ENCODE measurements at places on chromosomes 16 and 17.
A peak's percentile ranks its signal among the peaks of the same experiment; 100 is the strongest.

DNA sequence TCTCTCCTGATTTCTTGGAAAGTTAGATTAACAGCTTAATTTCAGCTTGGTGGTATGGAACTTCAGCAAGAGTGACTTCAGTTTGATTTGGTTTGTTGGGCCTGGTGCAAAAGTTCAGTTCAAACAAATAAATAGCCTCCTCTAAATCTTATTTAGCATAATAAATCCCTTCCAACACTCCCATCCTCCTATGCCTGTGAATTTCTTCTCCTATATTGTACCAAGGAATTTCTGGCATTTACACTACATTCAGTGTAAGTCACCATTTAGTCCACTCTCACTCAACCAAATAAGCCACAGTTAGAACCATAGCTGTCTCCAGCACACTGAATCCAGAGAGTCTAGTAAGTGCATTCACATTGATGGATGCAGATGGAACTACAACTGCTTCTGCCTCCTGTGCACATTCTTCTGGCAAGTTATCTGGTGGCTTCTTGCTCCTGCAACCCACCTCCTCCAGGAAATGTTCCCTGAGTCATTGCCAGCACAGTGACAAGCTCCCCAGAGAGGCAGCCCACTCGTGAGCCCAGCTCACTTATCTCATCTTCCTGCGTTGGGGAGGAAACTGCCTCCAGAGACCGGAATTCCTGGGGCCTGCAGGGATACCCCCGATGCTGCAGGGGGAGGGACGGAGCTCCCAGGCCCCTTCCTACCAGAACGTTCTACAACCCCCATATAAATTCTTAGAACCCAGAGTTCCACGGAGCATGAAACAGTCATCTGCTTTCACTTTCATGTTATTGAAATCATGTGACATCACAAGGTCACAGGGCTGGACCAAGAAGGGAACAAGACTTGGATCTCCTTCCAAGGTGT is 318.3 kb downstream of the PHKB start:
- DNase-seq = no peak
- no peaks in the 10 kb centered on the region for H3K36me3 ChIP-seq
- peaks cover 26% of the 10 kb centered on the region for H3K27me3 ChIP-seq
- no peaks in the 10 kb centered on the region for H3K4me1 ChIP-seq
- H3K27ac ChIP-seq = no peak overlapping the region
- H3K4me3 ChIP-seq = no peak overlapping the region

DNA sequence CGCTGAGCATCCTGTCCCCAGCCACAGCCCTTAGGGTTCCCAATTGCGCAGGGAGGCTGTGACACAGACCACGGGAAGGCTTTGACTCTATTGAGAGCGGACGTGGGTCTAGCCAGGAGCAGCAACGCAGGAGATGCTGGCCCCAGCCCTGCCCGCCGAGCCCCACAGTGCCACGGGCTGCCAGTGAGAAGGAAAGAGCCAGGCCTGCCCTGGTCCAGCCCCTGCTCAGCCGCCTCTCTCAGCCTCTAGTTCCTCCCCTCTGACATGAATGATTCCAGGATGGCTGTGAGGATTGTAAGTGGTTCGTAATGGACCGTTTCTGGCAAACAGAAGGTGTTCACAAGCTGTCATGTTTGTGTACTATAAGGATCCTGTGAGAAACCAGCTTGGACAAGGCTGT is 2.5 kb downstream of the BHLHA9 start:
- no peak for DNase-seq
- H3K4me1 ChIP-seq = peaks cover 14% of the 10 kb centered on the region
- no peaks in the 10 kb centered on the region for H3K27me3 ChIP-seq
- H3K4me3 ChIP-seq = no peak overlapping the region
- no peak overlapping the region for H3K27ac ChIP-seq

DNA sequence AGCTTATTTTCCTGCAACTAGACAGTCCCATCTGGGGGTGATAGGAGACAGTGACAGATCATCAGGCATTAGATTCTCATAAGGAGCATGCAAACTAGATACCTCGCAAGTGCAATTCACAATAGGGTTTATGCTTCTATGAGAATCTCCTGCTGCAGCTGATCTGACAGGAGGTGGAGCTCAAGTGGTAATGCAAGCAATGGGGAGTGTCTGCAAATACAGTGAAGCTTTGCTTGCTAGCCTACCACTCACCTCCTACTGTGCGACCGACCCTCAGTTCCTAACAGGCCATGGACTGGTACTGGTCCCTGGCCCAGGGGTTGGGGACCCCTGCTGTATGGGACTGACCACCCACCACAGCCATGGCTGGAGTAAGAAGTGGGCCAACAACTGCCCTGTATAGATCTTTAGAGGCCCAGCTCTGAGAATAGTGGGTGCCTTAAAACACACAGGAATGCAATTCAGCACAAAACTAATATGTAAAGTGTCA is 26.0 kb upstream of the IRX3 start:
- no peaks in the 10 kb centered on the region for H3K27me3 ChIP-seq
- H3K27ac ChIP-seq = no peak overlapping the region
- no peak overlapping the region for H3K4me3 ChIP-seq
- no peaks in the 10 kb centered on the region for H3K36me3 ChIP-seq
- no peaks in the 10 kb centered on the region for H3K4me1 ChIP-seq

- no peaks in the 10 kb centered on the region for H3K27me3 ChIP-seq
- no peak overlapping the region for H3K4me3 ChIP-seq
- no peak overlapping the region for H3K27ac ChIP-seq
Observed at GRCh38 chr17:55284944-55285339, 20.2 kb downstream of the HLF start.

DNA sequence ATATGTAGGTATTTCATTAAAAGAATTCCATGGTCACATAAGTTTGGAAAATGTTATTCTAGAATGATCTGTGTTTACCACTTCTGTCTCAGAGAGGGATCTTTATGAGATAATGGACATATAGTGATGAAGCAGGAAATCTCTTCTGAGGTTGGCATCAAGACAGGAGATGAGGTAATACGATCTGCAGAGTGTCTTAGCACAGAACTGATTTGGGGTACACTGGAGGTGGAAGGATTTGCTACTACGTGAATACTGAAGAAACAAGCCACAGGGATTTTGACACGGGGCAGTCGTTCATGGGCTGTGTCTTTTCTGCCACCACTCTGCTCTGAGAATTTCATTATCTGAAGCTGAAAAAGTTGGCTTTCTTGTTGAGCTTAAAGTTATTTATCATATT is 5.5 kb downstream of the CBFB start:
- peaks cover 32% of the 10 kb centered on the region for H3K36me3 ChIP-seq
- DNase-seq = no peak
- no peaks in the 10 kb centered on the region for H3K27me3 ChIP-seq

DNA sequence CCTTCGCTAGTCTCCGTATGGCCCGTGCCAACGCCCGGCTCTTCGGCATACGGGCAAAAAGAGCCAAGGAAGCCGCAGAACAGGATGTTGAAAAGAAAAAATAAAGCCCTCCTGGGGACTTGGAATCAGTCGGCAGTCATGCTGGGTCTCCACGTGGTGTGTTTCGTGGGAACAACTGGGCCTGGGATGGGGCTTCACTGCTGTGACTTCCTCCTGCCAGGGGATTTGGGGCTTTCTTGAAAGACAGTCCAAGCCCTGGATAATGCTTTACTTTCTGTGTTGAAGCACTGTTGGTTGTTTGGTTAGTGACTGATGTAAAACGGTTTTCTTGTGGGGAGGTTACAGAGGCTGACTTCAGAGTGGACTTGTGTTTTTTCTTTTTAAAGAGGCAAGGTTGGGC is 2.5 kb downstream of the RPL13 start:
- H3K27me3 ChIP-seq = no peaks in the 10 kb centered on the region
- peak overlapping the region; percentile 1 for H3K4me3 ChIP-seq
- DNase-seq = no peak
- H3K27ac ChIP-seq = peak overlapping the region; percentile 96

DNA sequence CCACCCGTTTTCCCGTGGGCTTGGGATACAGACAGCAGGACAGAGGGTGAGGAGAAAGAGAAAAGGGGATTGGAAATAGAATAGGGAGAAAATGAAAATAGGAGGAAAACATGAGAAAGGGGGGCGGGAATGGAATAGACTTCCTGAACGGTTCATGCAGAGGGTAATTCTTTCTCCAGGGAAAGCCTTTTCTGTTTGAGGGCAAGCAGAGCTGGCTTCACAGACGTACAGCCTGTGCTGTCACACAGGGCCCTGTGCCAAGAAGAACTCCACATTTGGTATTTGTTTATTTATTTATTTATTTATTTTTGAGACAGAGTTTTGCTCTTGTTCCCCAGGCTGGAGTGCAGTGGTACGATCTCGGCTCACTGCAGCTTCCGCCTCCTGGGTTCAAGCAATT is 12.0 kb downstream of the MILR1 start:
- H3K27me3 ChIP-seq = no peaks in the 10 kb centered on the region
- H3K36me3 ChIP-seq = no peaks in the 10 kb centered on the region
- H3K4me3 ChIP-seq = no peak overlapping the region
- DNase-seq = no peak
- peaks cover 32% of the 10 kb centered on the region for H3K4me1 ChIP-seq
- H3K27ac ChIP-seq = no peak overlapping the region

GRCh38 chr16:77531752-77532151 is 96.9 kb upstream of the ADAMTS18 start:
- no peak overlapping the region for H3K27ac ChIP-seq
- no peaks in the 10 kb centered on the region for H3K36me3 ChIP-seq
- H3K4me1 ChIP-seq = no peaks in the 10 kb centered on the region
- H3K4me3 ChIP-seq = no peak overlapping the region

DNA sequence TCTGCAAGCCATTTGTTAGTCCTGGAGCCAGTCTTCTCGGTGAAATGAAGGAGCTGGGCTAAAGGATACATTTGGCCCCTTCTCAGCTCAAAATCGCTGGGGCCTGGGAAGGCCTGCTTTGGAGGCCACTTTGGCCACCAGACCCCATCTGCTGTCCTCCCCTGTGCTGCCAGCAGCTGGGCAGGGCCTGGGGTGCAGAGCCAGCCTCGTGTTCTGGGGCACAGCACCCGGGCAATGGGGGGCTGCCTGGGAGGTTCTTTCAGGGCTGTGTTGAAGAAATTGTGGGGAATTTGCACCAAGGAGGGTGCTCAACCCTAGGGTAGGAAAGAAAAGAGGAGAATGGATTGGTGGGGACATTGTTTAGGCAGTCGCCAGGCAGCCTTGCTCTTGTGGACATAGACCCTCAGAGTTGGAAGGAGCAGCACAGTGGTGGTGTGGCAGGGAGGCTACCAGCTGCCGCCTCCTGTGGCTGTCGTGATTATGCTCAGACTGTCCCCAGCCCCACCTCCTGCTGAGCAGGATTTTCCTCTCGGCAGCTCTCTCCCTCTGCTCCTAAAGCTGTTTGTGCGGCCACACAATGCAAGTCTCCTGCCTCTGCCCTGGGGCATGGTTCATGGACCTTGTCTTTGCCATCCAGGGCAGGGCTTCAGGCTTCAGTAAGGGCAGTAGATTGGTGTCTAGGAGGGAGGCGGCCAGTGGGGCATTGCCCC is 174.8 kb downstream of the NTN1 start:
- DNase-seq = no peak
- no peak overlapping the region for H3K4me3 ChIP-seq
- no peaks in the 10 kb centered on the region for H3K27me3 ChIP-seq

GRCh38 chr16:68037841-68038597 is 14.9 kb downstream of the DUS2 start:
- H3K4me3 ChIP-seq = no peak overlapping the region
- peaks cover 7% of the 10 kb centered on the region for H3K4me1 ChIP-seq
- H3K27me3 ChIP-seq = no peaks in the 10 kb centered on the region
- DNase-seq = no peak

- H3K4me3 ChIP-seq = no peak overlapping the region
- H3K36me3 ChIP-seq = no peaks in the 10 kb centered on the region
- H3K4me1 ChIP-seq = peaks cover 14% of the 10 kb centered on the region
- no peak for DNase-seq
- H3K27ac ChIP-seq = no peak overlapping the region
Observed at GRCh38 chr17:77444984-77445759, 304.4 kb downstream of the SEC14L1 start.

DNA sequence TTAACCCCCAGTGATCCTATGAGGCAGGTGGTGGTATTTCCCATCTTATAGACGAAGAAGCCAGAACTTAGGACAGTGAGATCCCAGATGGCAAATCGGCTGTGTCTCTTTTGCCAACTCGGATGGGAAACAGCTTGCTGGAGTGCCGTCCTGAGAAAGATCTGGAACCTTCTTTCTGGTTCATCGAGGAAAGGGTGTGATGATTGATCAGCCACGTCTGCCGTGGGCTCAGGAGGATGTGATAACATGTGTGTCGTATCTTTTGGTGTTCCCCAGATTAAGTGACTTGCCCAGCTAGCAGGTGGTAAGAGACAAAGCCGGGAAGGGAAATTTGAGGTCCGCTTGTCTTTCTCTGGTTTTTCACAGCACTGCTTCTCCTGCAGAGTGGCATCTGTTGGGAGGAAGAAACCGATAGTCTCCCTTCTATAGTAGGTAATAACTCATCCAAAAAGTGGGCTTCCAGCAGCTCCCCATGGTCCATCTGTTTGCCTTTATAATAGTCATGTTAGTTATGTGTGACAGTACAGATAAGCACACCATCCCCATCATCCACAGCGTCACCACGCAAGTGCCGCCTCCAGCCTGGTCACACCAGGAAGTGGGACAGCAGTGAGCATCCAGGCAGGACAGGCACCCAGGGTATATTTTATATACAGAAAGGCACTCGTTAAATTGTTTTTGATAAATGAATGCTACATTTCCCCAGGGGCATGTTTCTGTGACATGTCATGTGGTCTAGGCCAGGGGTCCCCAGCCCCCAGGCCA is 175.5 kb downstream of the KATNIP start:
- H3K27ac ChIP-seq = no peak overlapping the region
- no peak for DNase-seq
- no peaks in the 10 kb centered on the region for H3K36me3 ChIP-seq
- H3K4me3 ChIP-seq = no peak overlapping the region
- no peaks in the 10 kb centered on the region for H3K4me1 ChIP-seq

- no peak for DNase-seq
- H3K27ac ChIP-seq = no peak overlapping the region
- no peaks in the 10 kb centered on the region for H3K36me3 ChIP-seq
- no peaks in the 10 kb centered on the region for H3K4me1 ChIP-seq
Observed at GRCh38 chr16:22093996-22094395, 1.7 kb downstream of the VWA3A start.

DNA sequence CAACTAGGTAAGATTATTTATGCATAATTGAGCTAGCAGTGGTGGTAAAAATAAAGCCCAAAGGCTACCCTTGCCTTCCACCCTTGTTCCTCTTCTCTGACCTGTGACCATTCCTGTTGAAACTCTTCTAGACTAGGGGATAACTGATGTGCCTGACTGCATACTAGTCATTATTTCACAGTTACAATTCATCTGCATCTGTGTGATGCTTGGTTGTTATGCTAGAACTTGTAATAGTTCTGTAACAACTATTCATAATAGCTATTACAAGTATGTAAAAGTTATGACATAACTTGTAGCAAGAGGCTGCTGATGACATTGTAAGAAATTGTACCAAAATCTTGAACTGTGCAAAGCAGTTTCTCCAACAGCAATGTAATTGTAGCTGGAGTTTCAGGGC is 2.4 kb upstream of the VAC14 start:
- no peaks in the 10 kb centered on the region for H3K36me3 ChIP-seq
- peaks cover 10% of the 10 kb centered on the region for H3K27me3 ChIP-seq
- DNase-seq = no peak
- H3K27ac ChIP-seq = no peak overlapping the region
- H3K4me1 ChIP-seq = peaks cover 9% of the 10 kb centered on the region

- H3K27ac ChIP-seq = no peak overlapping the region
- peaks cover 35% of the 10 kb centered on the region for H3K27me3 ChIP-seq
- no peak overlapping the region for H3K4me3 ChIP-seq
- DNase-seq = no peak
Observed at GRCh38 chr17:79544142-79544914, 66.5 kb downstream of the RBFOX3 start.

- H3K4me3 ChIP-seq = no peak overlapping the region
- peaks cover 1% of the 10 kb centered on the region for H3K36me3 ChIP-seq
- peaks cover 53% of the 10 kb centered on the region for H3K4me1 ChIP-seq
- peak overlapping the region; percentile 32 for H3K27ac ChIP-seq
Observed at GRCh38 chr16:2517954-2518605, 2.1 kb upstream of the AMDHD2 start.

GRCh38 chr16:17572145-17572544 is 101.4 kb upstream of the XYLT1 start:
- H3K27me3 ChIP-seq = no peaks in the 10 kb centered on the region
- H3K36me3 ChIP-seq = no peaks in the 10 kb centered on the region
- H3K4me3 ChIP-seq = peak overlapping the region; percentile 8
